ENCODE measurements at places on chromosomes 3 and 15.
A peak's percentile ranks its signal among the peaks of the same experiment; 100 is the strongest.

- peak; percentile 21 for DNase-seq
These were observed 52.2 kb upstream of the RBSN start for GRCh38 chr3:15151166-15151565.

- no peak for DNase-seq
These were observed 36.5 kb downstream of the ZDHHC19 start for GRCh38 chr3:196174652-196175051.

GRCh38 chr3:34863485-34863884 is 775.8 kb upstream of the ARPP21 start:
- no peak for DNase-seq

DNA sequence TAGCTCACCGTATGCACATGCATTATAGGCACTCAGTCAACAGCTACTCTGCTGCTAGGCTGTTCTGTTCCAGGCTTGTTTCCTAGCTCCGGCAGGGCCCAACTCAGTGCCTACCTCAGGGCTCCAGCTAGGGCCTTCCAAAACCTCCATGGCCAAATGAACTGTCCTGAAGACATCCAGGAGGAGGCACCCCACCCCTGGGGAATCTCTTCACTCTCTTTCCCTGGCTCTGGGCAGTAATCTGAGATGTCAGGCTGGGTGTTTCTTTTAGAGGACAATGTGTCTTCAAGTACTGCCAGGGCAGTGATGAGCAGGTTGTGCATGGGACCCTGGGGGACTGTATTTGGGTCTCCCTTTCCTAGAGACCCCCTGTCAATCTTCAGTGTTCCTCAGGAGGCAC is 38.3 kb upstream of the TPM1 start:
- DNase-seq, result no peak

DNA sequence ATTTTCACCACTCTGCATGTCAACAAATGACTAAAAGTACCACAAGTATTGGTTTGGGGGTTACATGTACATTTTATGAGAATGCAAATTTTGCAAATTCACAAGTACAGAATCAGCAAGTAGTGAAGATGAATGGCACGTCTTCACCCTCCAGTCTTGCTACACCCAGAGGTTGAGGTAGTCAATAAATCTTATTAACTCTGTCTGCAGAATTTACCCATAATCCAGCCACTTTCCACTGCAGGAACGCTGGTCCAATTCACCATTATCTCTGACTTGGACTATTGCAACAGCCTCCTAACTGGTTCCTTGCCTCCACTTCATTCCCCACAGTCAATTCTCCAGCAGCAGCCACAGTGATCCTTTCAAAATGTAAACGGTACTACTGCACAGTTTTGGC is 10.6 kb downstream of the PSMA4 start:
- DNase-seq, result no peak

DNA sequence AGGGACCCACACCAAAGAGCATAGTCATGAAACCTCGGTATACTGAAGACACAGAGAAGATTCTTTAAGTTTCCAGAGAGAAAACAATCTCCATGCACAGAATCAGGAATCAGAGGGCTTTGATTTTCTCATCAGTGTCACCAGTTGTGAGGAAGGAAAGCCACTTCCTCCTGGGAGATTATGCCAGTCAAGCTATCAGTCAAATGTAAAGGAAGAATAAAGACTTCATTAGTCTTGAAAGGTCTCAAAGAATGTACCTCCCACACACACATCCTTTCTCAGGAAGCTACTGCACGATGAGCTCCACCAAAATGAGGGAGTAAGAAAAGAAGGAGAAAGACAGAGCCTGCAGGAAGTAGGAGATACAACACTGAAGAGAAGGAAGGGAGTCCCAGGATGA is 486.3 kb downstream of the SHQ1 start:
- no peak for DNase-seq

DNA sequence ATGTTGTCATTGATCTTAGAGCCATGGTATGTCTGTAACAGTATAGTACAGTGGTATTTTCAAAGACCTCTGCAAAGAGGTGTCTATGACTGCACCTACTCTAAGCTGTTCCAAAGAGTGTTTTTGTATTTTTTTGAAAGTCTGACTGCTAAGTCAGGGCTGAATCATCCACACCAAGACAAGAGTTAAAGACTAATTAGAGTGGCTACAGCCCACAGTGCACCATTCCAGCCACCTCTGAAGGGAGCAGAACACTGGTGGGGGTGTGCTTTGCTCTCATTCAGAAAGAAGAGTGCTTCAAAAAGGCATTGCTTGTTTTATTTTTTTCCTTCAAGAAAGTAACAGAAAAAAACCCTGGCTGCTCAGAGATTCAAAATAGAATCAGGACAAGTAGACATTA is 301.4 kb downstream of the GABRG3 start:
- no peak for DNase-seq

DNA sequence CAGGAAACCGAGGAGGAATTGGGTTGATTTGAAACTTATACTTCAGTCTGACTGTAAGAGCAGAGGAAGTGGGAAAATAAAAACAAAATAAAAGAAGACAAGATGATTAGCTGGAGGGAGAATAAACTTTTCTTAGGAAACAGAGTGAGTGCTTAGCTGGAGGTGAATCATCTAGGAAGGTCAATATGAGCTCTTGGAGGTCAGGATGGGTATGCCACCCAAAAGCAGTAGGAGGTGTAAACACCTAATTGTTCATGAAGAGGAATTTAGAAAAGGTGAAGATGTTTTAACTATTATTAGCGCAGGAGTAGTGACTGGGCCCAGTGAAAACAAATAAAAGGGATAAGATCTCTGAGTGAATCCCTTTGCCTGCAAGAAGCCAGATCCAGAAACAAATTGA is 39.9 kb upstream of the ARL14 start:
- no peak for DNase-seq

DNA sequence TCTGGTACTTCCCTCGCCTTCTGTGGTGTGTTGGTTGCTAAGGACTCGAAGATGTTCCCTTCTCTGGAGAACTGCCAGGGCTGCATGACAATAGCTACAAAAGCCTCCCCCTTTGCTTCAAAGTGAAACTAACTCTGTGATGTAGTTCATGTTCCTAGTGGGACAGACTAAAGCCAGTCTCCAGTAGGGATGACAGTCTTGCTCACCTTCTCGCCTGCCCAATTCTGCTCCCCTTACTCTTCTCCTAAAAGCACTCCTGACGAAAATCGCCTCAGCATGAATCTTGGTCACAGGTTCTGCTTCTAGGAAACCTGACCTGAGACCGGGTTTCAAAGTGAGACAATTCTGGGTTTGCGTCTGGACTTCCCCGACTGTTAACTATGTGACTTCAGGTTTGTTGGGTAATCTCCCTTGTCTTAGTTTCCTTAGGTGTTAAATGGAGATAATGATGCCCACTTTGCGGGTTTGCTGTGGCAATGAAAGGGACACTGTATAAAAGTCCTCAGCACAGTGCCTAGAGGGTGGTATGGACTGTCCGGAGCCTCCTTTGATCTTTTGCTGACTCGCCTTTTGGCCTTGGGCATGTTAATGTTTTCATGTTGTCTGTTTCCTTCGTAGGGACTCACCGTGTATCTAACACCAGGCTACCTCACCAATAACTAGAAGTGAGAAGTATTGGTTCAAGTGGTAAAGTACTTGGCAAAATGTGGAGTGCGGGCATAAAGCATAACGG is 24.9 kb upstream of the THRB start:
- DNase-seq, result no peak

Measured in inflammatory macrophage treated with lipopolysaccharide for 1 hour (primary cell).